ENCODE measurements at places on chromosomes 7 and 10. TPM values are rescaled to one million over a fixed set of nuclear protein-coding genes. Genes with fewer than 3 reads are reported as not detected.

The CRHR2 gene
- total RNA-seq = not detected

The BTBD16 gene
- total RNA-seq = 5.0 TPM

The ACSM6 gene
- total RNA-seq = not detected

The TMEM229A gene
- total RNA-seq = not detected

The ZC3HAV1L gene
- 11.5 TPM for total RNA-seq

The TFEC gene
- not detected for total RNA-seq
